GOT3 (cell line): ENCODE measurements at places on chromosomes 13 and 19.

DNA sequence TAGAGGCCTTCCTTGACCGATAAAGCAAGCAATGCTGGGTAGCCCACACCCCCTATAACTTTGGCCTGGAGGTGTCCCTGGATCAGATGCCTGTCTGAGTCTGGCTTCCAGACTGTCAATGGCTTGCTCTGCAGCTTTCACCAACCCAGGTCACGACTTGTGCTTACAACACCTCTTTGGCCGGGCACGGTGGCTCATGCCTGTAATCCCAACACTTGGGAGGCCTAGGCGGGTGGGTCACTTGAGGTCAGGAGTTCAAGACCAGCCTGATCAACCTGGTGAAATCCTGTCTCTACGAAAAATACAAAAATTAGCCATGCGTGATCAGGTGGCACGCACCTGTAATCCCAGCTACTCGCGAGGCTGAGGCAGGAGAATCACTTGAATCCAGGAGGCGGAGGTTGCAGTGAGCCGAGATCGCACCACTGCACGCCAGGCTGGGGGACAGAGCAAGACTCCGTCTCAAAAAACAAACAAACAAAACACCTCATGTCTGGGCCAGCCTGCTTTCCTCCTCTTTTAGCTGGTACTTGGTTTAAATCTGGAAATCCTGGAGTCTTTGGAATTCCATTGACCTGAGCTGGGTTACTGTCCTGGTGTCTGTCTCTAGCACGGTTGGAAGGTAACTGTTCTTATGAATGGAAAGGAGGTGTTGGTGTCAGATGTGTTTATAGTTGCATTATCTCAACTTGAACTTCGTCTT lies 10.3 kb upstream of the GARRE1 start:
- DNase-seq = no peak

GRCh38 chr19:29672933-29673336 lies 7.7 kb downstream of the PLEKHF1 start:
- DNase-seq = no peak

- no peak for DNase-seq
Measured at GRCh38 chr19:41341669-41342490, 11.8 kb downstream of the TGFB1 start.

GRCh38 chr19:42074513-42075363 lies 1.2 kb upstream of the ZNF574 start:
- no peak for DNase-seq

GRCh38 chr19:7515110-7515644 lies 726 bp upstream of the ZNF358 start:
- no peak for DNase-seq

DNA sequence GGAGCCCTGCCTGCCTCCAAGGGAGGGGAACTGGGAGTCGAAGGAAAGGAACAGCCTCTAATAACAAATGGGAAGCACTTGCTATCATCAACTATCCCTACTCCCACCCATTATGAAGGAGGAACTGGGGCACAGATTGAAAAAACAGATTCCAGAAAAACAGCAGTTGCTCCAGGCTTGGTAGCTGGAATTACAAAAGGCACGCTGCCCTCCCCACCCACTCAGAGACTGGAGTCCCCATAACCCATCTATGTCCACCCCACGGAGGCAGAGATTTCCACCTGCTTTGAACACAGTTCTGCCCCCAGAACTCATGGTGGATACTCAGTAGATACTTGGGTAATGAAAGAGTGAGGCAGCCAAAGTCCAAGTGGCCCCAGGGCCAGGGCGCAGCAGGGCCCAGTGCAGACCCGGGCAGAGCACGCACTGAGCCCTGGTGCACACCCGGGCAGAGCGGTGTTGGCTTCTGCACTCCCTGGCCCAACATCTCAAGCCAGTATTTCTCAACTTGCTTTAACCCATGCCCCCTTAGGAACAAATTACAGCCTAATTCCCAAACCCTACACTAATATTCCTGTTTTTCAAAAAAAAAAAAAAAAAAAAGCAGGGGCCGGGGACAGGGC lies 19.1 kb upstream of the CCNP start:
- DNase-seq = no peak

DNA sequence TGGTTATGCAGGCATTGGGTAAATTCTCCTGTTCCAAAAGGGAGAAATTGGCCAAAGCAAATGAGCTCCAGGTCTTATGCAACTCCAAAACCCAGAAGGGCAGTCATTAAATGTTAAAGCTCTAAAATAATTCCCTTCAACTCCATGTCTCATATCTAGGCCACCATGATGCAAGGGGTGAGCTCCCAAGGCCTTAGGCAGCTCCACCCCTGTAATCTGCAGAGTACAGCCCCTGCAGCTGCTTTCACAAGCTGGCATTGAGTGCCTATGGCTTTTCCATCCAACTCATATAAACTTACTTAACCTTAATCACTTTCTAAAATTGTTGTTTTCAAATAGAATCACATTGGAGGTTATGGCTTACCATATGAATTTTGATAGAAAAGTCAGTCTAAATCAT lies 44.7 kb upstream of the ZNF429 start:
- no peak for DNase-seq

- DNase-seq = no peak
Measured at GRCh38 chr13:91280801-91281200, 66.7 kb upstream of the MIR17HG start.

- no peak for DNase-seq
Measured at GRCh38 chr13:52447815-52448552, 2.5 kb downstream of the VPS36 start.

GRCh38 chr13:29281932-29282495 lies 313.5 kb downstream of the SLC7A1 start:
- no peak for DNase-seq

DNA sequence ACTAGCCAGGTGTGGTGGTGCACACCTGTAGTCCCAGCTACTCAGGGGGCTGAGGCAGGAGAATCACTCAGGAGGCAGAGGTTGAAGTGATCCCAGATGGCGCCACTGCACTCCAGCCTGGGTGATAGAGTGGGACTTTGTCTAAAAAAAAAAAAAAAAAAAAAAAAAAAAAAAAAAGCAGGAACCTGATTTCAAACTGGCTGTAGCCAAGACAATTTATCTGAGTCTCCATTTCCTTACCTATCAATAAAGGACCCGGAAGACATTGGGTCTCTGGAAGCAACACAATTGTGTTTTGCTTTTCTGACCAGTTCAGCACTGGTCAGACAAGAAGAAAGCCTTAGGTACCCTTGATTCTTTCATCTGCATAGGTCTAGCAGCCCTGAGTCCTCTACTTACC lies 491.0 kb downstream of the TBC1D4 start:
- no peak for DNase-seq

DNA sequence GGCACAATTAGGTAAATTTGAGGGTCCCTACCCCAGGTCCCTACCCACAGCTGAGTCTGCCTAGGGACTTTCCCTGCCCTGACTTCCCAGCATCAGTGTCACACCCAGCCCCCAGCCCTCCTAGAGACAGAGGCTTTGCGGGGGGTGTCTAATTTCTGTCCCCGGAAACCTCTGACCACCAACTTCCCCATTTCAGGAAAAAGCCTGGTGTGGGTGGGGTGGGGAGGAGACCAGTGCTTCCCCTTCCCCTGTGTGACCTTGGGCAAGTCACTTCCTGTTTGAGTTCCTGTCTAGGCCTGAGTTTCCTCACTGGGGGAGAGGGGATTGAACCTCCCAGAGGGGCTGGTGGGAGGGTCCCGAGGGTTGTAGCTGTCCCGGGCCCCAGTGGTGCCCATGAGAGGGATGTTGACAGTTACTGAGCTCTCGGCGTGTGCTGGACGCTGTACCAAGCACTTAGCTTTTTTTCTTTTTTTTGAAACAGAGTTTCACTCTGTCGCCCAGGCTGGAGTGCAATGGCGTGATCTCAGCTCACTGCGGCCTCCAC lies 7.9 kb downstream of the VASP start:
- no peak for DNase-seq

DNA sequence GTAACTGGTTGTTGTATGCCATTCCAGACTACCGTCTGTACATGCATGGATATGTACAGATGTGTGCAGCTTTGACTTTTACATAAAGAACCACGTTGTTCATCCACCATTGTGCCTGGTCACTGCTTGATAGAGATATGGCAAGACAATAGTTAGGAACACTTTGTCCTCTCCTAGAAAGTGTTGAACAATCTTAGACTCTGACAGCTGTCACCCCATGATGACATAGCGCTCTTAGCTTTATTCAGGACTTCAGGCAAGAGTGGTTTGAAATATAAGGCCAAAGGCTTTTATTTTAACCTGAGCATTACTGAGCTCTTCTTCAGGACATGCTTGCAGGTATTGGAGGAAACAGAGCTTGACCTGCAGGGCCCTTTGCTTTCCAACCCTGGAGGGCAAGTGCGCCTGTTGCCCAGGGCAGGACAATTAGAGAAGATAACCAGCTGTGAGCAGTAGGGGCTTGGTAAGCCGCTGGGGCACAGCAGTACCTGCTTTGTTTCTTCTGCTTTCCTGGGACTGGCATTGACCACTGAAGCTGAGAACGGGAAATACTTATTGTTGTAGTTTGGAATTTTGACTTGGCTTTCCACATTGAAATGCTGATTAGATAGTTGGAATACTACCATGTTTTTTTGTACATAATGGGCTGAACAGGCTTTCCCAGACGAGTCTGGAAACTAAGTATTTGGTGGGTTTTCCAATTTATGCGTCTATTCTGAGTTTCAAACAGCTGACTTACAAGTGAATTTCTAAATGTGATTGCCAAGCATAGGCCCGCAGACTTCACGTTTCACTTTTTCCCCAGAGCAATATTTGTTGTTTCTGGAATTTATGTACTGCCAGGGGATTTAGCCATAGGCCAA lies 51.1 kb downstream of the GARRE1 start:
- DNase-seq = no peak

DNA sequence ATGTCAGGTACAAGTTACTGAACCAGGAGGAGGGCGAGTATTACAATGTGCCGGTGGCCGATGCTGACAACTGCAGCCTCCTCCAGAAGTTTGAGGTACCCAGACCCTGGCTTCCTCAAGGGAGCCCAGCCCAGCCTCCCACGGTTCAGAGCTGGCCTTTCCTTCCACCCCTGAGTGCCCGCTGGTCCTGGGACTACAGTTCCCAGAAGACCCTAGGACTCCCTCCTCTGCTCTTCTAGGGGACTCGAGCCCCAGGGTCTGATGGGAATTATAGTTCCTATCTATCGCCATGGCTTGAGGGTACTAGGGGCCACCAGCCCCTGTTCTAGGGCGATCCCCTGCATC lies 11.0 kb downstream of the PRKCG start:
- DNase-seq = no peak

DNA sequence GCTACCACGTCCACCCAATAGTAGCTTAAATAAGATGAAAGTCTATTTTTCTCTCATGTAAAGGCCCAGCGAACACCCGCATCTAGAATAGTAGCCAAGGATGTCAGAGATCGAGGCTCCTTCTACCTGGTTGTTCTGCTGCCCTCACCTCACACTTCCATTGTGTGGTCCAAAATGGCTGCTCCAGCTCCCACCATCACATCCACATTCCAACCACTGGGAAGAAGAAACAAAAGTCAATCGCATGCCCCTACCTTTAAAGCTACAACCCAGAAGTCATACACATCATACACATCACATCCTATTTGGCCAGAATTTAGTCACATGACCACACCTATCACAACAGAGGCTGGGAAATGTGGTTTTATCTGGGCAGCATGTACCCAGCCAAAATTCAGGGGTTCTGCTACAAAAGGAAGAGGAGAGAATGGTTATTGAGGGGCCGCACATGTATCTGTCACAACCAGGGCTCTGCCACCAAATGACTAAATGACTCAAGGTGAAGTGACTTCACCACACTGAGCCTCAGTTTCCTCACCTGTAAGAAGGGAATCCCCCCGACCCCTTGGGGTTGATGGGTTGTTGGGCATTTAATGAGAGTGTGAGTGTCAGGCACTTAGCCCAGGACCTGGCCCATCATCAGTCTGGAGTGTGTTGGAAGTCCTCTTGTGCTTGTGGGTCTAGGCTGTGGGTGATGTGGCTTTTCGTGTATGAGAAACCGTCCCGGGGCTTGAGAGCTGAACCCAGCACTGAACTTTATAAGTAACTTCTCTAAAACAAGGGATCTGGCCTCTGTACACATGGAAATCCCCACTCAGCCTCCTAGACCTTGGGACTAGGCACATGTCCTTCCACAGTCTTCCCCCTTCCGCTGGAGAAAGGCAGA lies 10.2 kb upstream of the CBLC start:
- DNase-seq = no peak

GRCh38 chr13:49759503-49759902 lies 33.0 kb downstream of the KPNA3 start:
- DNase-seq = no peak
